ENCODE measurements at places on chromosomes 3 and 15.

DNA sequence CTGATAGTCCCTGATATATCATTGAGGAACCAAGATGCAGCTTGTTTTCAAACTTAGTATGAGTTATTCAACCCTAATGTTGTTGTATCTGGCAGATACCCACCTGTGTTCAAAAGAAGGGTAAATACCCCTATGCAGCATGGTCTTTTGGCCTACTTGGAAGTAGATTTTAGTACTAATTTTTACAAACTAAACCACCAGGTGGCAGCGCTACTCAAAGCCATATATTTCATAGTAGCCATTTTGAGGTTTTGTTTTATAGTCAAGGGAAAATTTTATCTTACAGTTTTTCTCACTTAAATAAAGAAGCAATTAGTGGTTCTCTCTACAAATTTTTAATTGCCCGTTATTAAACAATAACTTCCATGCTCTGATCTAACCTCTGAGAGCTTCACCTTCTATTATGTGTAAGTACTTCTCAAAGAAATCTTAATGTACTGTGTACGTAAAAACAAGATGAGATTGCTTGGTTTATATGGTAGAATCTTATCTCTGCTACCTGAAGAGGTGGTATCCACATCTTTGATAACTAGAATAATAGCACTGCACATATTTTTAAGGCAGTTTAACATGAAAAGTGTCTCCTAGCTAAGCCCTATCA is 31.5 kb upstream of the MLF1 start:
- DNase-seq = peak; percentile 8

DNA sequence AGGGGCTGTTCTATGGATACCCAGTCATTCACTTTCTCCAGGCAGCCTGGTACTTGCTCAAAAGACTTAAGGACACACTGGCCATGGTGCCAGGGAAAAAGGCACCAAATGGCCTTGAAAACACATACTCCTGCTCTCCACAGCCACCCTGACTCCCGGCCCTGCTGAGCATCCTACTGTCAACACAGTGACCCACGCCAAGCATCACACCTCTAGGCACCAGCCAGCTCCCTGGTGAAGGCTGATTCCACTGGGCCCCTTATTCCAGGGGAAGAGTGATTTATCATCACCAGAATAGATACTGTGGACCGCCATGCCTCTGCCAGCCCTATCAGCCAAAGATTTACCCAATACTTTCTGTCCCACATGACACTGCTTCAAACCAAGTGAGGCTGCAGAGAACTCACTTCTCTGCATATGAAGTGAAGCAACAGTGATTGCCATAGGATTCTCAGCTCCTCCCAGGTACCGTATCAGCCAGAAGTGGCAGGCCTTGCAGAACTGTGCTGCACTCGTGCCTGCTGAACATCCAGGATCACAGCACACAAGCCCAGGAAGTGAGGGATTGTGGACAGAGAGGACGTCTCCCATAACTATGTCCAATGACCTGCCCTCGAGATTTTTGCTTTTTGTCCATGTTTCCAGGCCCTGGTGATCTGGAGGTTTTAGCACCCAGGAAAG is 63.7 kb downstream of the WHAMM start:
- DNase-seq = no peak

- DNase-seq = no peak
Measured at GRCh38 chr15:76898102-76898501, 7.0 kb downstream of the SCAPER start.

DNA sequence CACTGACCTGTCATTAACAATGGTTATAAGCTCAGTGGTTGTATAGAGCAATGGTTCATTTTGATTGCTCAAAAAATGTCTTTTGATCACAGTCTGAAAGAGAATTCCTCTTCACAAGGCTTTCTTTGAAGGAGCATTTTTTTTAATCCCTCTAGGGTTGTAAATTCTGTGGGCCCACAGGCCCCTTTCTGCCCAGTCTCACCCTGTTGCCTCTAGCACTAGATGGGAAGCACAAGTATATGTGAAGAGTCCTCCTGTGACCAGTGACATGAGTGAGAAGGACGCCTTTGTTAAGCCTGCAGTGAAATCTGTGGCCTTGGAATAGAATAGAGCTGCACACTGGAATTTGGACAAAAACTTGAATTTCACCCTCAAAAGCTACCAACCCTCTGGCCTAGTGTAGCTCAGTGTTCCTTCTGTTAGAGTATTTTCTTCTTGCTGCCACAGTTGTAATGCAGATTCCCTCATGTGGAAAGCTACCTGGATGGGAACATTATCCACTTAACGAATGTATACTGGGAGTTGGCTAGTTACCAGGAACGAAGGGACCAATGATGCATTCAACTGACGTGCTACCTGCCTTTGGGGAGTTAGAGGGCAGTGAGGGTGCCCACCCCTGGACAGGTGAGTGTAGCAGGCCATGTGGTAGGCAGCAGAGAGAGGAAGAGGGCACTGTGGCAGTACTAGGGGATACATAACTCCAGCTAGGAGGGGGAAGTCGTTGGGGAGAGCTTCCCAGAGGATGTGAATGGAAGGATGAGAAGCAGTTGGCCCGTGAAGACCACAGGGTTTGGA is 28.3 kb upstream of the RYR3 start:
- DNase-seq = no peak

GRCh38 chr15:78989701-78990240 is 44.9 kb upstream of the CTSH start:
- DNase-seq = no peak

- DNase-seq = no peak
Measured at GRCh38 chr3:111301238-111301798, 229.7 kb downstream of the NECTIN3 start.

Data from activated CD8-positive, alpha-beta memory T cell treated with anti-CD3 and anti-CD28 coated beads for 1 hour (primary cell).